ENCODE measurements at places on chromosomes 11 and 22.

GRCh38 chr11:26847459-26847858, 125.6 kb upstream of the SLC5A12 start:
- no peak for DNase-seq

GRCh38 chr11:82873919-82874333, 26.3 kb downstream of the PRCP start:
- no peak for DNase-seq

DNA sequence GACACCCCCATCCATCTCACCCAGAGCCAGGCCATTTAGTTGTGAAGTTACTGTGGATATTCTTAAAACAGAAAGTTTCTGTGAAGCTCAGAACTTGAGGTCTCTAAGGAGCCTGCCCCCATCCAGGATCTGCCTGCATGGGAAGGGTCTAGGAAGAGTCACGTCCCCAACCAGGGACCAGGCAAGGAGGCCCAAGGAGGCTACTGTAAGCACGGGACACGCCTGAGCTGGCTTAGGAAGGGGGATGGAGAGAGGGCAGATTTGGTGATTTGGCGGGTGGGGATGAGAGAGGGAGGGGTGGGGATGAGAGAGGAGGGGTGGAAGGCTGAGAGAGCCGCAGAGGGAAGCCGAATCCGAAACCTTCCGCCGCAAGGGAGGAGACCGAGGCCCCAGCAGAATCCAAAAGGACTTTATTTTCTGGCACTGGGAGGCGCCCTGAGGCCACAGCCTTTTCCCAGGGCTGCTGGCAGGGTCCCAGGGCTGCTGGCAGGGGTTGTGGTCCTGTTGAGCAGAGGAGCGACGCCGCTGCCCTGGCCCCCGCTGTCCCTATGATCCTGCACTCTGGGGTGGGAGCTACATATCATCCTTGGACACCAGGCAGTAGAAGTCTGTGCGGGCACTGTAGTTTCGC, 9.4 kb downstream of the SIGIRR start:
- DNase-seq = no peak

DNA sequence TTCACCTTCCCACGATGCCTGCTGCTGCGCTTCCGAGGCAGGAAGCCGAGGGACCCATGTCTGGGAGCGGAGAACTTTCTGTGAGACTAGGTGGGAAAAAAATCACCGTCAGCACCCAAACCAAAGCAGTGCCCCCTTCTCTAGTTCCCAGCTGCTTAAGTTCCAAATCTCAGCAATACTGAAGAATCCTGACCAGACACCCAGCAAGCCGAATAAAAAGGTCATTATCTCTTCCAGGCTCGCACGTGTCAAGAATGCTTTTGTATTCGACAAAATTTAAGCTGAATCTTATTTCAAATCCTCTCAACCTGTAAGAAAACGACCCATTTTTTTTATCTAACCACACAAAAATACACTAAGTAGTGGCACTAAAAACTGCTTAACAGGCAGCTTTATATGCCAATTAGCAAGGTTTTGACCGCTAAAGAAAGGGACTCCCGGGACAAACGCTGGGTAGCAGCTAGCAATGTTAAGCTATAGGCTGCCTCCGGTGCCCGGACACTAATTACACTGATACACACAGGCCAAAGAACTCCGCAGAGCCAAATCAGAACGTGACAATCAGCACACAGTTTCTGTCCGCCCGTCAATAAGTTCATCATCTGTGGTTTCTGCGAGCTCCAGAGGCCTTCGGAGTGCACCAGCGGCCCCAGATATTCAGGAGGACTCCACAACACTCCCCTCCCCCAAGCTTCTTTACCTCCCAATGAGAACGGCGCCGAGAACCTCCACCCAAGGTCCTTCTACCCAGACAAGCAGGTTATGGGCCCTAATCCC, 728 bp downstream of the RPL3 start:
- no peak for DNase-seq

- no peak for DNase-seq
Observed at GRCh38 chr22:44097263-44098020, 73.3 kb downstream of the PARVB start.

- DNase-seq = no peak
Observed at GRCh38 chr11:127950162-127950561, 637.2 kb downstream of the ETS1 start.

DNA sequence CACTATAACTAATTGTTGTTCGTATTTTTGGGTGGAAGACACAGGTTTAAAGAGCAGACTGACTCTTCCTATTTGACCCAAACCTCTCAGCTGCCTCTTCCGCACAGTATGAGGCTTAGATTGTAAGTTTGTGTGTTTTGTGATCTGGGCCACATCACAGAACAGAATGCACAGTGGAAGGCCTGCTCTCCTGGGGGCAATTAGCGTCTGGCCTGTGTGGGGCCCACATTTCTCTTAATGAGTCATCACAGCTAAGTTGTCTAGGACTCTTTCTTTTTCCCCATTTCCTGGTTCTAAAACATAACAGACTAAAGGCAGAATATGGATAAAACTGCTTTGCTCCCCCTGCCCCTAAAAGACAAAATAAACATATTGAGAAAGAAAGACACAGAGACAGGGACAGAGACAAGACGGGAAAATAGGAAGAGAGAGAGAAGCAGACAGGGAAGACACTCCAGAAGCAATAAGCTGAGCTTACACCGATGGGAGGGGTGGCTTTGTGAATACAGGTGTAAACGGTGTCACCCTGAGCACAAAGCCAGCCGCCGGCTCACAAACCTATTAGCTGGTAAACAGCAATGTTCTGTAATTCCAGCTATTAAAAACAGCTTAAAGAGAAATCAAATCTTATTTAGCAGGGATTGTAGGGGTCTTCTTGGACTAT, 127.4 kb upstream of the OPCML start:
- no peak for DNase-seq

GRCh38 chr22:41641854-41642253, 20.8 kb downstream of the XRCC6 start:
- DNase-seq = no peak

GRCh38 chr11:6596239-6596877, 7.1 kb downstream of the RRP8 start:
- DNase-seq = no peak

GRCh38 chr11:120514541-120515121, 3.1 kb downstream of the GRIK4 start:
- no peak for DNase-seq

DNA sequence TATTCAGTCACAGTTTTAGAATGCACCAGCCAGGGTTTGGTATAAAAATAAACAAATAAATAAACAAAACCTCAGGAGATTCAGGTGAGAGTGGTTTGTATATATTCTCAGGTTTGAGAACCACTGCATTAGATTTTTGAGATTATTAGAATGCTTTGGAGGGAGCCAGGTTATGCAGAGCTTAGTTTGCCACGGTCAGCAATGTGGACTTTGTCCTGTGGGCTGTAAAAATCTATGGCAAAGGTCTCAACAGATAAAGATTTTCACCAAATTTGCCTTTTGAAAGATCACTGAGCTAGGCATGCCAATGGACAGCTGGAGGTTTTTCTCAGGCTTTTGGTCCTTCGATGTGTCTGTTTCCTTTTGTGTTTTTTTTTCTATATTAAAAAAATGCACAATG, 650.1 kb upstream of the RAG2 start:
- DNase-seq = no peak

DNA sequence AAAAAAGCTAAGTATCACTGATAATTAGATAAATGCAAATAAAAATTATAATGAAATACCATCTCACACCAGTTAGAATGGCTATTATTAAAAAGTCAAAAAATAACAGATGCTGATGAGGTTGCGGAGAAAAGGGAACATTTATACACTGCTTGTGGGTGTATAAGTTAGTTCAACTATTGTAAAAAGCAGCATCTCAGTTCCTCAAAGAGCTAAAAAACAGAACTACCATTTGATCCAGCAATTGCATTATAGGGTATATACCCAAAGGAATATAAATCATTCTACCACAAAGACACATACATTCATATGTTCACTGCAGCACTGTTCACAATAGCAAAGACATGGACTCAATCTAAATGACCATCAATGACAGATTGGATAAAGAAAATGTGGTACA, 120.3 kb upstream of the ZBED5 start:
- DNase-seq = no peak

GRCh38 chr22:28252539-28252938, 333.5 kb upstream of the PITPNB start:
- DNase-seq = no peak

DNA sequence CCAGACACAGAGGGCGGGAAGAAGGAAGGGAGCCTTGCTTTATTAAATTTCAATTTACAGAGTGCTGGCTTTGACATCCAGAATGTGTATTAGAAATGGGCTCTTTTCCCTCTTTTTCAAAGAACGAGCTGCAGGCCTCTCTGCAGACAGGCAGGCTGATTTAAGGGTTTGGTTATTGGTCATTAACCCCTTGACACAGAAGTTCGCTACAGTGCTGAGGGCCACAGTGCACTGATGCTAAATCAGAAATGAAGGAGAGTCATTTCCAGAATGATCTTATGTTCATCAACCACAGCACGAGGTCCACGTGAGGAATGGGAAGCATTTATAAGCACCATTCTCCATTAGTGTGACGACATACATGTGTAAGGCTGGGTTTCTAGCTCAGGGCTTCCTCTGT, 51.8 kb downstream of the CSNK2A3 start:
- DNase-seq = no peak

DNA sequence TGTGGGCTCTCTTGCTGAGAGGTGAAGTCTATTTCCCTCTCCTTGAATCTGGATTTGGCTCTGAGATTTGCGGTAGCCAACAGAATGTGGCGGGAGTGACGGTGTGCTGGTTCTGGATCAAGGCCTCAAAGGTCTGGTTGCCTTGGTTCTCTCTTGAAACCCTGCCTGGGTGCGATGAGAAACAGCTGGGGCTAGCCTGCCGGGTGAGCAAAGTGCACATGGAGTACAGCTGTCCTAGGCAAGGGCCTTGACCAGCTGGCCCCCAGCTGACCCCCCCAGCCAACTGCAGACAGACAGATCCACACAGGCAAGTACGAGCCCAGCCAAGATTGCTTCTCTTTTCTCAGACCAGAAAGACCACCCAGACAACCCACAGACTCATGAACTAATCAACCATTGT, 10.8 kb downstream of the SUN2 start:
- DNase-seq = no peak

GRCh38 chr11:65539744-65540289, 14.9 kb downstream of the SCYL1 start:
- no peak for DNase-seq
